H9 (cell line): ENCODE measurements at places on chromosomes 13 and 19. TPM values are rescaled to one million over a fixed set of nuclear protein-coding genes. Genes with fewer than 3 reads are reported as not detected.

SOX21 gene
- 36.8 and 38.4 TPM in 2 replicates for total RNA-seq

PSG4 gene
- total RNA-seq = not detected in 2 replicates

SPRED3 gene
- 11.5 and 16.4 TPM in 2 replicates for total RNA-seq

ELANE gene
- total RNA-seq = not detected in 2 replicates

PROZ gene
- not detected in 2 replicates for total RNA-seq

NCAN gene
- total RNA-seq = 1.5 and 1.6 TPM in 2 replicates

UPF1 gene
- 83.3 and 85.4 TPM in 2 replicates for total RNA-seq
